ENCODE measurements at places on chromosomes 1 and 21. TPM values are rescaled to one million over a fixed set of nuclear protein-coding genes. Genes with fewer than 3 reads are reported as not detected.
A peak's percentile ranks its signal among the peaks of the same experiment; 100 is the strongest.

- no peak for DNase-seq
- H3K4me3 ChIP-seq: peak overlapping the region; percentile 91
- peaks cover 68% of the 10 kb centered on the region for H3K4me1 ChIP-seq
These were observed 53.4 kb downstream of the CD2 start for GRCh38 chr1:116807394-116808199.

DNA sequence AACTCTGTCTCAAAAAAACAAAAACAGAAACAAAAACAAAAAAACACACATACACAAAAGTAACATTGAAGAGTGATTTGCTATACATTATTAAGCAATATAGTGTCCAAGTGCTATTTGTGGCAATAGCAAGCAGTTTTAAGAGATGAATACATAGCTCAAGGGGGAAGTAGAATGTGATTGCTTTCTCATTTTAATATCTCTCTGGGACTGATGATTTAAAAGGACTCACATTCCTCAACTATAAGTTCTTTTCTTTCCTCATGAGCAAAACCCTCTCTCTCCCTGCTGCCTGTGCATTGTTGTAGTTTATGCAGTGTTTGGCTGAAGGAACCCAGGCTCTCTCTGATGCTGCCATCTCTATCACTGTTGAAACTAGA is 47.0 kb upstream of the CSF1 start:
- no peak for DNase-seq
- peaks cover 11% of the 10 kb centered on the region for H3K36me3 ChIP-seq
- no peak overlapping the region for H3K4me3 ChIP-seq
- H3K27ac ChIP-seq: no peak overlapping the region

The NBPF6 gene
- total RNA-seq: 0.22 TPM

DNA sequence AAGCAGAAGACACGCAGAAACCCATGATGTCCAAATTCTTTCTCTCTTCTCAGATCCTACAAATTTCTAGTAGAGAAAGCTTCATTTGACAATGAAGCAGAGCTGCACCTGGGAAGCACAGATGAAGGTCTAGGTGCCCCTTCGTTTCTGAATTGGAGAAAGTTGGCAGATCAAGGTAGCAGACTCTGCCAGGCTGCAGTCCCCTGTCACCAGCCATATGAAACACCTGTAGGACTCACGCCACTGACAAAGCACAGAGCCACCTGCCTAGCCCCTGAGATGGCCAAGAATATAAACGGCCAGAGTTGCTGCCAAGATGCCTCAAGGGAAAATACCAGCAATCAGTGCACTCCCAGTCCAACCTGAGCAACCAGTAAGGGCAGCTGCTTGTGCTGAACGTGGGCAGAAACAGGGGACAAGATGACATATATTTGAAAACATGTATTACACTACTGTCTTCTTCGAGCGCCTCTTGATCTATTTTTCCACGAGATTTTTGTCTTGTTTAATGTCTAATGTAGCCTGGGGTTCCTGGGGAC is 20.6 kb upstream of the PLEKHA6 start:
- no peak overlapping the region for H3K4me3 ChIP-seq
- H3K27ac ChIP-seq: no peak overlapping the region
- H3K4me1 ChIP-seq: peaks cover 11% of the 10 kb centered on the region
- H3K36me3 ChIP-seq: no peaks in the 10 kb centered on the region
- H3K27me3 ChIP-seq: no peaks in the 10 kb centered on the region

DNA sequence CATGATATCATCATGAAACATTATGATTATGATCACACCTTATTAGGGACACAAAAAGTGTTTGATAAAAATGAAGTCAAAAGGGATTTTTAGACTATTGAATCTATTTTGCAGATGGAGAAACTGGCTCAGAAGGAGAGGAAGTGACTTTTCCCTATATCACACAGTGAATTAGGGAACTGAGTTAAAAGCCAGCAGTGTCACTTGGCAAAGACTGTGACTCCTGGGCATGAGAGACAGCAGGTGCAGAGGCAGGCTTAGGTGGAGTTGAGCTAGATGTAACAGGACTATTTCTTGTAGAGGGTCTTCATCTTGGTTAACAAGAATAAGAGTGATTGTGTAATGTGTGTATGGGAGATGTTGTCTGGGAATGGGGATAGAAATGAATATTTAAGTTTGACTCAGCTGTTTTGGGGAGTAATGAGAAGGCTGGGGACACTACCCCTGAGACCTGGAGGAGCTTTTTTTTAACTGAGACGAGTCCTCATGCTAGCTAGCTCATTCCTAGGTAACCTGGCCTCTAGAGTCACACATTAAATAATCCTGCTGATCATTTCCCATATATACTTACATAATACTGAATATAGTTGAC is 1.0 kb upstream of the CD84 start:
- DNase-seq: no peak
- no peaks in the 10 kb centered on the region for H3K27me3 ChIP-seq
- H3K27ac ChIP-seq: peak overlapping the region; percentile 1
- peaks cover 66% of the 10 kb centered on the region for H3K4me1 ChIP-seq

Measured in natural killer cell treated with Interleukin-12 subunit alpha and Interleukin-12 subunit beta and Interleukin-15 and Interleukin-18, amount 100 ng/mL, for 72 hours (primary cell).